Endothelial cell of coronary artery (primary cell): ENCODE measurements at places on chromosomes 6 and 20. TPM values are rescaled to one million over a fixed set of nuclear protein-coding genes. Genes with fewer than 3 reads are reported as not detected.

The ZNF334 gene
- total RNA-seq, result 0.36 and 1.2 TPM in 2 replicates

The MCHR2 gene
- not detected in 2 replicates for total RNA-seq

The SMLR1 gene
- total RNA-seq, result not detected in 2 replicates

The CGA gene
- total RNA-seq, result not detected in 2 replicates

The ELOVL4 gene
- 0.94 and 1.6 TPM in 2 replicates for total RNA-seq

The CST4 gene
- total RNA-seq, result not detected in 2 replicates

The ANKS1A gene
- 9.4 and 13.2 TPM in 2 replicates for total RNA-seq

The SAMD10 gene
- total RNA-seq, result 1.8 and 2.2 TPM in 2 replicates

The HLA-DOA gene
- total RNA-seq, result under 0.01 TPM in 1 of 2 replicates, not detected in the other

The ZBTB12 gene
- total RNA-seq, result 4.2 and 6.8 TPM in 2 replicates

The HLA-DOB gene
- total RNA-seq, result 0.47 TPM in 1 of 2 replicates, not detected in the other
